Endothelial cell (in vitro differentiated cells): ENCODE measurements at places on chromosomes 11 and 22. TPM values are rescaled to one million over a fixed set of nuclear protein-coding genes. Genes with fewer than 3 reads are reported as not detected.

DNA sequence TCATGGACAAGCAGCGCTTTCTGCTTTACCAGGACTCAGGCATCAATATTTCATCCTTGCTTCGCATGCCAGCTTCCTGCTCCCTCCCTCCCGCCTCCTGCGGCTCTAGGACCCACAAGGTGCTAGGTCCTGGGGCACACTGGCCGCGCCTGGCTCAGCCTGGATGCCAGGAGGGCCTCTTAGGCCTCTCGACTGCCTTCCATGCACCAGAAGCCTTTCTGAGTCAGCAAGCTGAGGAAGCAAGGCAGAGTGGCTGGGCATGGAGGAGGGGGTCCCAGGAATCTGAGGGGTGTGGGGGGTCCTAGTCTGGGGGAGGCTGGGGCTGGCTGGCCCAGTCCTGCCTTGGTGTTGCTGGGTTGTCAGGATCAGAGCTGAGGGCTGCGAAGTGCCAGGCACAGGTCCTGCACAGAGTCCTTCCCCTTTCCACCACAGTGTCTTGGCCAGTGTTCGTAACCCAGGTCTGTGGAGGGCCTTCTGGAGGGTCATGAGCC is 61.0 kb upstream of the THY1 start:
- DNase-seq: no peak

DNA sequence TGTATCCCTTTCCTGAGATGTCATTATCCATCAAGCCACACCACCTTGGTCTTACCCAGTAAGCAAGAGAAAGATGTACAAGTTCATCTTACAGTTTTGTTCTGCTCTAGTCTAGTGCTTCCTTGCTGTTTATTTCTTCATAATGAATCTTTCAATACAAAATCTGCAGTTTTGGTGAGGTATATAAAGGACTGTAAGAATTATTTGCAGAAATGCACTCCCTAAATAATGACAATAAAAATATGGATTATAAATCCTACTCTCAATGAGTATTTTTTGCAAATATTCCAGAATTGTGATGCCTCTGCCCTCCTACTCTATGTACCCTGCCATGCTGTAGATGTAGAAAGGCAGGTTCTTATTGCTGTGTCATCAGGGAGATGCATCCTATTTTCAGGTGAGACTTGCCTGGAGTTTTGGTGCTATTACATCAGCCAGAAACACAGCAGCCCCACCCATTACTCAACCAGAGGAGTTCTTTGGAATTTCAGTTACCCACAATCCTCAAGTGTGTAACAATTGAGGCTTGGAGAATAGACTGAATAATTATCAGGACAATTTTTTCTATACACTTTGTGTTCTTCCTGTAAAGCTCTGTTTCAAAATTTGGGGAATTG is at the start of gene OR10S1:
Gene OR10S1 (minus strand): TSS at position 51 of the 617 bp plus-strand sequence. CDS start 117 bp downstream, outside the sequence.
- DNase-seq: no peak

- no peak for DNase-seq
Observed at GRCh38 chr22:46219636-46220035, 30.5 kb downstream of the CDPF1 start.

DNA sequence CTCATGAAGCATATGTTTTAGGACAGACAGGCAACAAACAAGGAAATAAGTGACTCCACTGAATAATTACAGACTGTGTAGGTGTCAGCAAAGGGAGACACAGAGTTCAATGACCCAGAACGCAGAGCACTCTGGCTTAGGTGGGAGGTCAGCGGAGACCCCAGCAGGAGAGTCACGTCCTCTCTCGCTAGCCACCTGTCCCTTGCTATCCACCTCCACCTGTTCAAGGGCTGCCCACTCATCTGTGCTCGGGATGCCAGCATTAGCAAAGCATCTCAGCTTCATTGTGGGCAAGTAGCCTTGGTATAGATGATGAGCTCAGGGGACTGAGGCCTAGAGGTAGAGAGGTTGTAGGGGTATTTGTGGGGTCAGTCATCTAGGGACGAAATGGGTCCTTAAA is 21.8 kb upstream of the ATXN10 start:
- no peak for DNase-seq

GRCh38 chr11:214083-214482 is 6.6 kb downstream of the RIC8A start:
- DNase-seq: no peak

GRCh38 chr11:57646799-57647303 is 2.9 kb downstream of the YPEL4 start:
- DNase-seq: no peak

DNA sequence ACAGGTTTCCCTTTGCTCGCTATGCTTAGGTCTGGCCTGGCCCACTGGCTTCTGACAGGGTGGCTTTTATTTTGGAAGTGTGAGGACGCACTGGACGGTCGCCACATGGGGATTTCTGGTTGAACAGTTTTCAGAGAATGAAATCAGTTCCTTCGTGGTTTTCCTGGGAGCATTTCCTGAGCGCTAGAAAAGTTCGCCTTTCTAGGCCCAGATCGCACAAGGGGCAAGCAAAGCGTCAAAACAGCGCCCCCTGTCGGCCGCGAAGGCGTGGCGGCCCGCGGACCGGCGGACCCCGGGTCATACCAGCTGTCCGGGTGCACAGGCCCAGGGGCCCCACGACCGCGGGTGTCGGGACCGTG is 12.7 kb upstream of the CYP2R1 start:
- DNase-seq: peak; percentile 87

Gene PRAME
- total RNA-seq: not detected

Gene OR51A4
- total RNA-seq: not detected

Gene OR52N4
- not detected for total RNA-seq
